Sigmoid colon (tissue), 7 donors: ENCODE measurements at places on chromosomes 12 and 14. TPM values are rescaled to one million over a fixed set of nuclear protein-coding genes. Genes with fewer than 3 reads are reported as not detected.

GRCh38 chr12:95443459-95443858 is 30.5 kb upstream of the METAP2 start:
- no peak for DNase-seq

- DNase-seq, result no peak
These were observed 154.3 kb upstream of the CCND2 start for GRCh38 chr12:4119157-4119761.

DNA sequence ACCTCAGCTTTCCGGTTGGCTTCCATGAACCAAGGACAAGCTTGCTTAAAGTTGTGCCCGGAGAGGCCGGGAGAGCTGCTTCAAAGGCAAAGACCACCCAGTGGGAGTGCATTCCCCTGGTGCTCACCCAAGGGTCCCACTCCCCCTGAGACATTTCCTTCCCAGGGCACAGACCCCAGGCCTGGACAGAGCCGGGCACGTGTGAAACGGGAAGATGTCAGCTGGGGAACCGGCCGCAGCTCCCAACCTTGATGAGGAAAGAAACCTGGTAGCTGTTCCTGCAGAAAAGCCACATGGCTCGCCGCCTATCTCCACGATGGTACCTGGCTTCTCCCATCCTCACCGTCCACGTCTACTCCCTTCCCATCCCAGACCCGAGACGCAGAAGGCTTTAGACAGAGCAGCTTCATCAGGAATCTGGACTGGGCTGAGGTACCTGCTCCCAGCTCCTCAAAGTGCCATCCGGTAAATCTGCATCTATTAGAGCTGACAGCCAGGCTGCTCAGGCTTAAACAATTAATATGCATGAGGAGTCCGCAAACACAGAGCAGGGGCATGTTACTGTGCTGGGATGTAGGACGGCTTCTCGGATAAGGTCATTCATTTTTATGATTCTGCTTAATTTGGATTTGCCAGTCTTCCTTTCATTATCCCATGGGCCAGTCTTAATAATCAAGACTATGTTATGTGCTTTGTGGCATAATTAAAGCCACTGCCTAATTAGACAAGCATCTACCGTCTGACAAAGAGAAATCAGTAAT is 53.1 kb downstream of the GALNT9 start:
- DNase-seq, result no peak

GRCh38 chr12:130117701-130118100 is 44.6 kb upstream of the FZD10 start:
- DNase-seq, result no peak

GRCh38 chr12:10393291-10393690 is 3.5 kb upstream of the KLRK1 start:
- no peak for DNase-seq

DNA sequence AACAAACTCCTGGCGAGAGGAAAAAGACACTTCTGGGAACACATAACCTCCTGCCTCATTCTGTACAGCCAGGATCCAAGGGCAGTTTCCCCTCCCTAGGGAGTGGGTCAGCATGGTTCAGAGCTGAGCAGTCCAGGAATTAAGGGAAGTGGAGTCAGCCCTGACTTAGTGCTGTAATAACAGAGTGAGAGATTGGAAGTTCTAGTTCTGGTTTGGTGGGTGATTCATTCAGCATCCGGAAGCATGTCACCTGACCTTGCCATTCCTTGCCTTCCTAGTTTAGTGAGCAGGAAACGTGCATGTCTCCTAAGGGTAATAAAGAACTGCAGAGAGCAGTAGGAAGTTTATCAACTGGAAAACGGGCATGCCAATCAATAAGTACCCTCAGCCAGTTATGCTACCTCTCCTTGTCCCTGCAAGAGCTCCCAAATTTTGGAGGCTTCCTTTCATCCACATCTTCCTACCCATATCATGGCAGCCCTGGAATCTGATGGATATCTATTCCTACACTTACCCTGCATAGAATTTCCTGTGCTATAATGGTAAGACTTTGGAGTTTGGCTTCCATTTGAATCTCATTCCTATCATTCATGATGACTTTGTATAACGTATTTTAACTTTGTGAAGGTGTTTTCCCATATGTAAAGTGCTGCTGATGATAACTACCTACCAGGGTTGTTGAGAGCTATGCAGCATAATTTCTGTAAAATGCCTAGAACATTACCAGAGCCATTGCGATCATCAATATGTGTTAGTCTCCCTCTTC is 28.5 kb upstream of the MAGOHB start:
- DNase-seq, result no peak

Gene RERG
- total RNA-seq, result 83.8 TPM

- DNase-seq, result no peak
These were observed 67.9 kb upstream of the NR2C1 start for GRCh38 chr12:95141310-95141709.

GRCh38 chr14:106848330-106849121 is 1322.1 kb downstream of the TMEM121 start:
- no peak for DNase-seq

DNA sequence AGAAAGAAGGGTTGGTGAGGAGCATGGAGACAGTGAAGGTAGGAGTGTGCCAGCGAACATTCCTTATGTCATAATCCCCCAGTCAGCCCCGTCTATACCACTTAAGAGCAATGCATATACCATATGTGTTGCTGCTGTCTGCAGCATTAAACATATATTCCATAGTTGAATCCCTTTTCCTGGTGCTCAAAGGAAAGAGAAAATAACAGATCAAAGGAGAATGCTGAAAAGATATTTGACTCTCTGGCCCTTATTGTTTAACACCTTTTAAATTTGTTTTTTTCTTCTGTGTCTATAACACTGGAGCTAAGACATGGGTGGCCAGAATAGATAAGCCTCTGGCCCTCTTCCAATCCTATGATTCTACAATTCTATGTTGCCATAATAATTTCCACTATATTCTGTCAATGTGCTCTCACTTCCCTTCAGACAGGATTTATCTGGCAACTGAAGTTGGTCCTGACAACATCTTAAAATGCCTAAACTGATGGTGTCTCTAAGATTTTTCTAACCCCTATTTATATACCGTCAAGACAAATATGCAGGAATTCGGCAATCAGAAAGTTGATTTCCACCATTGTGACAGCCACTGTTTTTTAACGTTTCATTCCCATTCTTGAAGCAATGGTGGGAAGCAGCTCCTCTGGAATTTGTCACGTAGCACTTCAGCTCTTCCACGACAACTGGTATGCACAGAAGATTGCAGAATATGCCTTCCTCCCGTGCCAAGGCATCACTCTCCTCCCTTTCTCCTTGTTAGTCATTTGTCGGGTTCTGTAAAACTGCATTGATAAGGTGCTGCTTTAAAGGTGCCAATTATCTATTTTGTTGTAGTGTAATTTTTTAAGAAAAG is 204.7 kb downstream of the BCAT1 start:
- no peak for DNase-seq

GRCh38 chr14:102280376-102280962 is 24.5 kb downstream of the MOK start:
- DNase-seq, result no peak

Gene KIF21A
- total RNA-seq, result 23.9 TPM

Gene KRT73
- total RNA-seq, result not detected

DNA sequence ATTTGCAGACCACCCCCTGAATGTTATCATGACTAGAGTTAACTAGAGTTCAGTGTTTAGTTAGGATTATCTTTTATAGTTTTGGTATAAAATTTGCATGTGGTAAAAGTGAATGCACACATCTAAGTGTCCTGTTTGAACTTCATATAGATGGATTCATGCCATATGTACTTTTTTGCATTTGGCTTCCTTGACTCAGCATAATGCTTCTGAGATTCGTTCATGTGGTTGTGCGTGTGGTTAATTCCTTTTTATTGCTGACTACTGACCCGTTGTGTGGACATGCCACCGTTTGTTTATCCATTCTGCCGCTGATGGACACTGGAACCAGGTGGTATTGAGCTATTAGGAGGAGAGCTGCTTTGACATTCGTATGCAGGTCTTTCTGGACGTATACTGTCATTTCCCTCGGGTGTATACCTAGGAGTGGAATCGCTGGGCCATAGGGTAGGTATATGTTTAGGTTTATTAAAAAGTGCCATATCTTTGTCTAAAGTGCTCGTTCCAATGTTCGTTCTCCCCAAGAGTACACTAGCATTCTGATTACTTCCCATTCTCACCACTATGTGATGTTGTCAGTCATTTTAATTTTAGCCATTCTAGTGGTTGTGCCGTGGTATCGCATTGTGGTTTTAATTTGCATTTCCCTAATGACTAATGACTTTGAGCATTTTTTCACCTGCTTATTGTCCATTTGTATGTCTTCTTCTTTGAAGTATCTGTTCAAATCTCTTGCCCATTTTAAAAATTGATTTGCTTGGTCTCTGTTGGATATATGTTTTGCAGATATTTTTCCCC is 37.7 kb downstream of the RIN3 start:
- DNase-seq, result no peak

Gene LHX5
- not detected for total RNA-seq

Gene HNF1A
- 0.16 TPM for total RNA-seq

- DNase-seq, result no peak
These were observed 148.2 kb upstream of the CLEC14A start for GRCh38 chr14:38404100-38404541.

GRCh38 chr12:26080911-26081310 is 43.9 kb downstream of the BHLHE41 start:
- DNase-seq, result no peak

DNA sequence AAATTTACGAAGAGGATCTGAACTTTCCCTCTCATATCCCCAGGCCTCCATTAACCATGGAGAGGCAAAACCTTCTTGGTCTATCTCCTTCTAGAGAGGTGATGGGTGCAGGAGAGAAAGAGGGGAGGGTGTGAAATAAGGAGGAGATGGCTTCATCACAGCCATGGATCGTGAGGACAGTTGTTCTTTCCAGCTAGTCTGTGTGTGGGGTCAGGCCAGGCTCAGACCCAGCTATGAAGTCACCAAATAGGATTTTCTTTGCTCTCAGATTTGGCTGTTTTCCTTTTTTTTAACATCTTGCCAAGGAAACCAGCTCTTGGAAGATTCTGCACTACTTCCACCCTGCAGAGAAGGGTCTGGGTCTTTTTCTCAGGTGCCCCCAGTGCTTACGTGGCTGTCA is 64.9 kb upstream of the FAM181A start:
- DNase-seq, result no peak

GRCh38 chr12:47634127-47634526 is 71.7 kb downstream of the RPAP3 start:
- DNase-seq, result no peak

DNA sequence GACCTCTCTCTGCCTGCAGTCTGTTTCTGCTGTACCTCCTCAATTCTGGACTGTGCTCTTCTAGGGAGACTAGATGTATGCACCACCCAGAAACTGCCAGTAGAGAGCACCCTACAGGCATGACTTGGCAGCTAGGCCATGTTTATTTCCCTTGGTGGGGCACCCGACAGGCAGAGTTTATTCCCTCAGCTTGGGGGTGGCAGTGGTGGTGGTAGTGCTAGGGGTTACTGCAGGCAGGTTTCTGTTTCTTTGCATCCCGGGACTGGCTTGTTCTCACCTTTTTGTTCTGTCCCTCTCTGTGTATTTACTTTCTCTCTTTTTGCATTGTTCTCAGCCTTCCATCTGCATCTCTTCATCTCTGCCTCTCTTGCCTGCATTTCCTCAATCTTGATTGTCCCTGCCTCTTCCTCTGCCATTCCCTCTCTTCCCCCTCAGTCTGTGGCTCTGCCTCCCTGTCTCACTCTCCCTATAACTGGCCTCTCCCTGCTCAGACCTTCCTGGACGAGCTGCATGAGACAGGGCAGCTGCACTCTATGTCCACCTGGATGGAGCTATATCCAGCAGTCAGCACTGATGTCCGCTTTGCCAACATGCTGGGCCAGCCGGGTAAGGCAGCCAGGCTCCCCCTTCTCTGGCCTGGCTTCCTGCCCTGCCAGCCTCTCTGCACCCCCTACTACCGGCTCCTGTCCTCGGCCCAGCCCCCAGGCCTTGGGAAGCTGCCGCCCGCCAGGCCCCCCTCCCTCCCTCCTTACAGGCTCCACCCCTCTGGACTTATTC is 13.8 kb downstream of the PRPF40B start:
- peak; percentile 82 for DNase-seq

DNA sequence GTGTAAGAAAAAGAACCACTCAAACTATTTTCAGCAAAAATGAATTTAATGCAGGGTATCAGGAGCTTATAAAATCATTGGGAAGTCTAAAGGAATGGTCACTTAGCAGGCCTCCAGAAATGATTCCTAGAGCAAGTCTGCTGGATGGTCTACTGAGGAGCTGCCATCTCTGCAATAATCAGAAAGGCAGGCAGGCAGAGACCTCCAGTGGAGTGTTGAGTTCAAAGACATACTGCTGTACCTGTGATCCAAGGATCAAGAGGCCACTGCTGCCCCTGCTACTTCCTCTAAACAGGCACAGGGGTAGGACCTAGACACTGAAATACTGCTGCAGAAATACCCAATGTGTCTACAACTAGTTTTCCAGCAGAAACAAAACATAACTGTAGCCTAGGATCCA is 14.5 kb upstream of the KICS2 start:
- DNase-seq, result no peak

Gene RHOJ
- 28.5 TPM for total RNA-seq

Gene ESPL1
- 0.28 TPM for total RNA-seq

Gene HRK
- not detected for total RNA-seq

Gene DHRS4
- total RNA-seq, result 23.8 TPM

Gene CLEC4E
- 5.3 TPM for total RNA-seq

- DNase-seq, result no peak
These were observed 8.6 kb downstream of the SLC38A6 start for GRCh38 chr14:60989599-60989998.

DNA sequence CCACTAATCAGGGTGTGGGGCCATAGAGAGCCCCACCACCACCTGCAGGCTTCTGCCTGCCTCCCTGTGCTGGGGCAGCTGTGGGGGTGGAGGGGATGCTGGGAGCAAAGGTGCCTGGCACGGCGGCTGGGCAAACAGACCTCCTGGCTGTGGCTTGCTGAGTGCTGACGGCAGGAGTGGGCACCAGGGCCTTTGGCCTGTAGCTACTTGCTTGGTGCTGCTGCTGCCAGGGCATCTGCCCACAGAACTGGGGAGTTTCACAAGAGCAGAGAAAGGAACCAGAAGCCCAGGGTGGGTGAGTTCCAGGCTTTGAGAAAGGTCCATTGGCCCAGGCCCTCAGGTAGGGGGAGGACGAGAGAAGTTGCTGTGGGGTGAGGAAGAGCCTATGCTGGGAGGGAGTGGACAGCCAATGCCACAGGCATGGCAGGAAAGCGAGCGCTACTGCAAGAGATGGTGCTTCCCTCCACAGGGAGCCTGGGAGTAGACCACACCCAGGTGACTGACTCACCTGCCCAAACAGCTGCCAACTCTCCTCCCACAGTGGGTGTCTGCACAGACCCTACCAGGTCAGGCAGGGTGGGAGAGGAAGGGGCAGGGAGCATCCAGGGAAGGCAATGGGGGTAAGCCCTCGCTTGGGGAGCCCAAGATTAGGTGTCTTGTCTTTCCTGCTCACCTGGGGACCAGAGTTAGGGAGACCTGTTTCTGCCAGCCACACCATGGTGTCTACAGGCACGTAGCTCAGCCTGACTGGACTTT is 39.0 kb upstream of the HDAC7 start:
- DNase-seq, result peak; percentile 48

DNA sequence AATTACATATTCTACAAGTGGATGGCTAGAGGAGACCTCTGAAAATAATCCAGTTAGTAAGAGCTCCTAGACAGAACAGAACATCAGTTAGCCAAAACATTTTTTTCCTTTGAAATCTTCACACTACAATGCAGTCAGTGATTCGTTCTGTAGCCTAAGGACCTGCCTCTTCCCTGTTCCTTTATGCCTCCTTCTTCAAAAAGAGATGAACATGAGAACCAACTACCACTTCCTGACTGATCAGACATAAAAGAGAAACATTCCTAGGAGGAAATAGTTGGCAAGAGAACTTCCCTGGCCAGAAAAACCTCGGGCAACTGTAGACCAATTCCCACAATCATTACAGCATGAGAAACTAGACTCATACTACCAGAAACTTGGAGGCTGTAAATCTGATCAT is 29.4 kb downstream of the ITPR2 start:
- DNase-seq, result no peak

Gene ETFBKMT
- total RNA-seq, result 3.1 TPM

Gene FAM186B
- total RNA-seq, result not detected
